ENCODE measurements at places on chromosomes 6 and 20.

GRCh38 chr20:50328996-50329898 is 138.6 kb downstream of the CEBPB start:
- no peak overlapping the region for H3K27ac ChIP-seq
- no peaks in the 10 kb centered on the region for H3K27me3 ChIP-seq
- no peak for DNase-seq
- H3K4me3 ChIP-seq, result no peak overlapping the region
- no peaks in the 10 kb centered on the region for H3K36me3 ChIP-seq

GRCh38 chr6:101572627-101573026 is 179.1 kb downstream of the GRIK2 start:
- DNase-seq, result no peak
- H3K27ac ChIP-seq, result no peak overlapping the region
- H3K4me3 ChIP-seq, result no peak overlapping the region
- H3K4me1 ChIP-seq, result no peaks in the 10 kb centered on the region
- H3K36me3 ChIP-seq, result no peaks in the 10 kb centered on the region

DNA sequence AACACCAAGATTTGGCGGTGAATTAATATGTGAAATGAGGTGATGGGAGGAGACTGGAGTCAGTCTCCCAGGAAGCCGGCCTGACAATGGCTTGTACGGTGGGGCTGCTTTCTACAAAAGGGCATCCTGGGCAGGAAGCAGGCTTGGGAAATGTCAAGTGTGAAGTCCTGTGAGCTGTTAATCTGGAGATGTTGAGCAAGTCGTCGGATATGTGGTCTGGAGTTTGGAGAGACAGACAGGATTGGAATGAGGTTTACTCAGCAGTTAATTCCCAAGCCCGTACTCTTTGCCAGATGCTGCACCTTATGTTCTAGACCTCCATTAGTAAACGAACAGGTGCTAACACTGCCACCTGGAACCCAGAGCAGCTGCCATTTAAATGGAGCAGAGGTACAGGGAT is 107.7 kb upstream of the FOXC1 start:
- H3K4me1 ChIP-seq, result no peaks in the 10 kb centered on the region
- no peaks in the 10 kb centered on the region for H3K27me3 ChIP-seq

GRCh38 chr20:61324906-61325305 is 72.8 kb downstream of the CDH4 start:
- no peaks in the 10 kb centered on the region for H3K4me1 ChIP-seq
- no peaks in the 10 kb centered on the region for H3K27me3 ChIP-seq
- DNase-seq, result no peak
- H3K36me3 ChIP-seq, result no peaks in the 10 kb centered on the region
- no peak overlapping the region for H3K4me3 ChIP-seq

- no peak for DNase-seq
- H3K4me1 ChIP-seq, result no peaks in the 10 kb centered on the region
- H3K27me3 ChIP-seq, result no peaks in the 10 kb centered on the region
- H3K27ac ChIP-seq, result no peak overlapping the region
- no peak overlapping the region for H3K4me3 ChIP-seq
These were observed 1349.1 kb upstream of the ADGRB3 start for GRCh38 chr6:67285770-67286495.

GRCh38 chr20:44334306-44334705 is 2.5 kb upstream of the R3HDML start:
- no peaks in the 10 kb centered on the region for H3K36me3 ChIP-seq
- no peak overlapping the region for H3K27ac ChIP-seq
- no peaks in the 10 kb centered on the region for H3K4me1 ChIP-seq
- DNase-seq, result no peak
- no peak overlapping the region for H3K4me3 ChIP-seq
- H3K27me3 ChIP-seq, result no peaks in the 10 kb centered on the region

- no peak for DNase-seq
- no peak overlapping the region for H3K27ac ChIP-seq
- H3K4me3 ChIP-seq, result no peak overlapping the region
- H3K27me3 ChIP-seq, result no peaks in the 10 kb centered on the region
- H3K36me3 ChIP-seq, result no peaks in the 10 kb centered on the region
These were observed 22.2 kb upstream of the SERPINB1 start for GRCh38 chr6:2863901-2864300.

- H3K27me3 ChIP-seq, result no peaks in the 10 kb centered on the region
- H3K4me3 ChIP-seq, result no peak overlapping the region
- no peaks in the 10 kb centered on the region for H3K36me3 ChIP-seq
- no peak overlapping the region for H3K27ac ChIP-seq
- H3K4me1 ChIP-seq, result no peaks in the 10 kb centered on the region
These were observed 236.6 kb downstream of the PLCB1 start for GRCh38 chr20:8368670-8369069.

DNA sequence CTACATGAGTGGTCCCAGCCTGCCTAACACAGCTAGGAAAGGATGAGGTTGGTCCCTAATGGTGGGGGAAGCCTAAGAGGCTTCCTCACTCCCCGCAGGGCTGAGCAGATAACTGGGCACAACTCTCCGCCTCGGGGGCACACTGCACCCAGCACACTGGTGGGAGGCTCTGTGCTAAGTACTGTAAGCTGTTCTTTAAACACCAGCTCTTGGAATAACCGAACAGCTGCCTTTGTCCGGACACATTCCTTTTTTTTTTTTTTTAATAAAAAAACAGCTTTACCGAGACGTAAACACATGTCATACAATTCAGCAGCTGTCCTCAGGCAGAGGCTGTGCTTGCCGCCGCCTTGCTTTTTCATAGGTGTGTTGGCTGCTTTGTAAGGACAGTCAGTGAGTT is 6.9 kb downstream of the PSMG4 start:
- H3K36me3 ChIP-seq, result no peaks in the 10 kb centered on the region
- H3K27me3 ChIP-seq, result no peaks in the 10 kb centered on the region
- no peaks in the 10 kb centered on the region for H3K4me1 ChIP-seq
- no peak overlapping the region for H3K4me3 ChIP-seq
- DNase-seq, result no peak

- no peaks in the 10 kb centered on the region for H3K4me1 ChIP-seq
- no peak overlapping the region for H3K4me3 ChIP-seq
- no peaks in the 10 kb centered on the region for H3K27me3 ChIP-seq
- H3K27ac ChIP-seq, result no peak overlapping the region
These were observed 9.8 kb upstream of the MAPK13 start for GRCh38 chr6:36120539-36120938.

GRCh38 chr6:42530296-42530695 is 33.5 kb upstream of the UBR2 start:
- no peaks in the 10 kb centered on the region for H3K36me3 ChIP-seq
- no peaks in the 10 kb centered on the region for H3K27me3 ChIP-seq
- no peak overlapping the region for H3K4me3 ChIP-seq
- H3K27ac ChIP-seq, result no peak overlapping the region
- DNase-seq, result no peak

DNA sequence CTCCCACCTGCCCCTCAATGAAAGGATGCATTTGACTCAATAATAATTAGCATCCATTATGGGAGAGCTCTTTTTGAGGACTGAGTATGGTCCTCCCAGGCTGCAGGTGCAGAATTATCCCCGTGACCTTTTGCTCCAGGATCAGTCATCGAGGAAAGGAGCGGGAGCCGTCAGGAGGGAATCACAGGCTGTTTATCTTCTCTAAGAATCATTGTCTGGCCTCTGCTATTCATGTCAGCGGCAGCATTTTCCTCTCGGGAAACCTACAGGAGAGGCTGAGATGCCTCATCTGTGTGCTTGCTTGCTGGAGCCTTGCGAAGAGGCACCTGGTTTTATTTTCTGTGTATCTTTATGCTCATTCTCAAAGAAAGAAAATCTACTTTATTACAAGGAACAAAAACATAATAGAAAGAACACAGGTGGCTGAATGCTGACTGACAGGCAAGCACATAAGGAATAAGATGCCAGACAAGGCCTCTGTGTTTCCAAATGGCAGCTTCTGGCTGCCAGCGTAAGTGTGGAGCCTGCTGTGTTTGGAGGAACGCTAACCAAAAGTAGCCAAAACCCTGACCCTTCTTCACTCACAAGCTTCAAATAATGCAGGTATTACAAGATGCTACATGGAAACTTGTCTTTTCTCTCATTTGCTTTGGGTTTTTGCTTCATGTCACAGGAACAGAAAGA is 539.1 kb upstream of the MARCKS start:
- no peaks in the 10 kb centered on the region for H3K27me3 ChIP-seq
- no peak overlapping the region for H3K4me3 ChIP-seq
- no peaks in the 10 kb centered on the region for H3K4me1 ChIP-seq
- no peak overlapping the region for H3K27ac ChIP-seq
- no peaks in the 10 kb centered on the region for H3K36me3 ChIP-seq
- DNase-seq, result no peak

DNA sequence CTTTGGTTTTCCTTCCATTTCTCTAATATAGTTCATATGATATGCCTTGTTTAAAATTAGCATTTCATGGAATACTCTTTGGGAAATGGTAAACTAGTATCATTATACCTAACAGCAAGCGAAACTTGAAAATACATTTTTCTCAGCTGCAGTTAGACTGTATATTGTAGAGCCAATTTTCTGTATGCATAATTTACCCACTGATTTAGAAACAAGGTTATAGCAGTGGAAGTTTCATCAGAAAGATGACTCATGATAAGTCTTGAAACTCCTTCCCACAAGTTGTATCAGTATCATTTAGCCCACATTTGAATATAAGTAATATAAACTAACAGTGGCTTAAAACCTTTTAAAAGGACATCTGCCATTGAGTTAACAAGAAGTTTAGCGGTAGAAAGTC is 164.8 kb upstream of the BMP5 start:
- H3K27ac ChIP-seq, result no peak overlapping the region
- no peaks in the 10 kb centered on the region for H3K36me3 ChIP-seq
- DNase-seq, result no peak
- H3K4me3 ChIP-seq, result no peak overlapping the region
- H3K4me1 ChIP-seq, result no peaks in the 10 kb centered on the region

DNA sequence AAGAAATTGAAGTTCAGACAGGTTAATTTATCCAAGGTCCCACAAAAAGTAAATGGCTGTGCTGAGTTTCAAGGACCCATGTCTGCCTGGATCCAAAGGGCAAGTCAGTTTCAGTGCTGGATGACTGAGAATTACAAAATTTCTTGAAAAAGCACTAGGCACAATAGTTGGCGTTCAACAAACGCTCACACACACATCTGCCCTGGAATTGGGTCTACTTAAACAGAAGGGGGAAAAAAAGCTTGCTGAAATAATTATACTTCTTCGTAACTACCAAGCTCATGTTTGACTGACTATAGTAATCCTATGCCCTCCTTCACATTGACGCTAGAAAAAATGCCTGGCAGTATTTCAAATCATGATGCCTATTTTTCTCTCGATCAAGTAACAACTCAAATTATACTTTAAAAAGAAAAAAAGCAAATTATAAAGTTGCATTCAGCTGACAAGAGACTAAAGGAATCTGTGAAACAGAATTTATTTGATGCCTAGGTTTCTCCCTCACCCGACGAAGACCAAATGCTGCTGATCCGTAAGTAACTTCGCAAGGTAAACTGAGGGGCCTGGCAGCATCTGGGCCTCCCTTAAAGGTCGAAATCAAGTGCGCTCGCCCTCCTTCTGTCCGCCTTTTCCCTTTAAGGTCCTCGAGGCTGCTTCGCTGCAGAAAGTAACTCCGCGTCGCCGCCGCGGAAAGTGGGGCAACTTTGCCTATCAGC is 650 bp upstream of the CD2AP start:
- DNase-seq, result no peak
- peak overlapping the region; percentile 99 for H3K27ac ChIP-seq
- H3K4me1 ChIP-seq, result no peaks in the 10 kb centered on the region
- no peaks in the 10 kb centered on the region for H3K36me3 ChIP-seq
- no peaks in the 10 kb centered on the region for H3K27me3 ChIP-seq

DNA sequence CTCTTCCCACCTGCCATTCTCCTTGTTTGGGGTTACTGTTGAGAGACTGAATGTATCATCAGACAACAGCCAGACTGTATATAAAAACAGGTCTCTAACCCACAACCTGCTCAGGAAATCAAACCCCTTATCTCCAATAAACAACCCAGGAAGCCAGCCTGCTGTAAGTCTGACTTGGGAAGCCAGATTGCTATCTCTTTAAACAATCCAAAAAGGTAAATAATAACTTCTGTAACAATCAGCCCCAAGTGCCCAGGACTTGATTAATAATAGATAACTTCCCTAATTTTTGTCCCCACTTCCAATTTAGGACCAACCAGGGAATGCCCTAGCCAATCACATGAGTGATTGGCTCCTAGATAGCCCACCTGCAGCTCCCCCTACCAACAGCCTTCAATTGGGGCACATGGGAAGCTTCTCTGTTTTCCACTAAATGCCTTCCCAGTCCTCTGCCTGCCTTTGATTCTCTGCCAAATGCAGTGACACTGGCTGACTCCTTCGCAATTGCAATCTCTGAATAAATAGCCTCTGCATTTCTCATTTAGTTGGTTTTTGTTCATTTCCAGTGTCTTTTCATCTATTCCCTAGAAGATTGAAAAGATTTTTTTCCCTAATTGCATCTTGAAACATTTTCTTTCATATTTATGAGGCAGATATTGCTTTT is 117.1 kb upstream of the TAB2 start:
- no peak overlapping the region for H3K4me3 ChIP-seq
- no peaks in the 10 kb centered on the region for H3K4me1 ChIP-seq
- no peak overlapping the region for H3K27ac ChIP-seq
- no peak for DNase-seq

- no peaks in the 10 kb centered on the region for H3K4me1 ChIP-seq
- H3K4me3 ChIP-seq, result no peak overlapping the region
- peak; percentile 54 for DNase-seq
- no peak overlapping the region for H3K27ac ChIP-seq
- no peaks in the 10 kb centered on the region for H3K36me3 ChIP-seq
These were observed 89.4 kb downstream of the GRM4 start for GRCh38 chr6:34056305-34057108.

- H3K36me3 ChIP-seq, result peaks cover 4% of the 10 kb centered on the region
- DNase-seq, result no peak
- H3K27ac ChIP-seq, result no peak overlapping the region
- no peaks in the 10 kb centered on the region for H3K27me3 ChIP-seq
- no peak overlapping the region for H3K4me3 ChIP-seq
These were observed 24.9 kb downstream of the RNASET2 start for GRCh38 chr6:166931426-166931970.

DNA sequence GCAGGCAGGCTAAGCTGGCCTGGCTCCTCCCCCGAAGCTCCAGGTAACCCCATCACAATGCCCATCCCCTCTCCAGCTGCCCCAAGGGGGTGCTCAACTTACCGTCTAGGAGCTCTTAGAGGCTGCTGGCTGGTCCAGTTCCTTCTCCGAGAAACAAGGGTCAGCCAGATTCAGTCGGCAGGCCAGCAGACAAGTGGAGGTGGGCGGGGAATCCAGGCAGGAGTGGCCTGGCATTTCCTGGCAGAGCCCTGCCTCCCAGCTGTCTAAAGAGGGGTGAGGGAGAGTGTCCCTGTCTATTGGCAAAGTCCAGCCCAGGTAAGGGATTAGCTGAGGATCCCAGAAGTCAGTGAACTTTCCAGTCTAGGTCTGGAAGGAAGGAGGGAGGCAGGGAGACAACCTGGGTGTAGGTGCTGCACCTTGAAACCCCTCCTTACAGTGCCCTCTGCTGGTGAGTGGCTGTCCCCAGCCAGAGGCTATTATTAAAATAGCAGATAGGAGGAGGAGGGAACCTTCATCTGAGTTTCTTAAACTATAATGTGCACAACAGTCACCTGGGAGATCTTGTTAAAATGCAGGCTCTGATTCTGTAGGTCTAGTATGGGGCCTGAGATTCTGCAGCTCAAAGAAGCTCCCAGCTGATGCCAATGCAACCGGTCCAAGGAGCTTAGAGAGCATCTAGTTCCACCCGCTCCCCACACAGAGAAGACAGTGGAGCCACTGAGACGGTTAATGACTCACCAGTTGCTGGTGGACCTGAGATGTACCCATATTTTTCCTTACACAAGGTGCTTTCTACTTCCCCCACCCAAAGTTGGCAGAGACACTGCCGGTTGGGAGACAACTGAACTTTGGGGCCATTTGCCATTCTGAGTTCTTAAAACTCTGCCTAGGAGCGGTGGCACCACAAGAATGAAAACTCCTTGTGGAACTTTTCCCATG is at the start of gene UNC5CL:
Gene UNC5CL, minus strand, starts transcription at position 162 of the 939 bp plus-strand sequence. CDS start 4,147 bp downstream, outside the sequence.
- H3K27me3 ChIP-seq, result no peaks in the 10 kb centered on the region
- peak; percentile 78 for DNase-seq
- no peaks in the 10 kb centered on the region for H3K36me3 ChIP-seq
